SJSA1 (cell line): ENCODE measurements at places on chromosomes 11 and 22.

GRCh38 chr11:31947051-31947450, 135.9 kb upstream of the PAX6 start:
- no peak for DNase-seq

DNA sequence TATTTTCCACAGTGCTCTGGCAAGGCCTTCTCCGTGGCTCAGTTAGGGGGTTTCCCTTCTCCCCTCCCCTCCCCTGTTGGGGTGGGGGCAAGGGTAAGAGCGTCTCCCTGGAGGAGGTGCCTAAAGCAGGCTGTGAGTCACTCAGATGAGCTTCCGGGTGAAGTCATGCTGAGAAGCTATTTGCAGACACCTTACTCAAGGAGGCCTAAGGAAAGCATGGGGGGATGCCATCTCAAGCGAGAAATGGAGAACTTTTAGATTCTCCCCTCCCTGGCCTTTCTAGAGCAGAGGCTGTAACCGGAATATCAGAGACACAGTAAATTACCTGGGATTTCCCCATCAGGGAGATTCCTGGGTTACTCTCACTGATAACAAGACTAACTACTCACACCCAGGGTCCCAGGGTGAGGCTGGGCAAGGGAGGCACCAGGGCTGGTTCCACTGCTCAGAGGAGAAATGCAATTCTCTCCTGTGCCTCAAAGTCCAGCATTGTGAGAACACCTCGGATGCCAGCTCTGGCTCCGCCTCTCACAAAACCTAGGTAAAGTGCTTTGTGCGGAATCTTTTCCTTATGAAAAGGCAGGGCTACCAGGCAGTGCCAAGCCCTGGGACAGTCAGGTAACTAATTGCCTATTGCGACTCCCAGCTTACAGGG, 123.6 kb downstream of the ABTB2 start:
- DNase-seq = peak; percentile 59

GRCh38 chr11:105723269-105723668, 113.4 kb downstream of the GRIA4 start:
- DNase-seq = no peak

- DNase-seq = peak; percentile 68
Observed at GRCh38 chr11:17972987-17973386, 39.9 kb downstream of the SERGEF start.

GRCh38 chr11:111514216-111515031, at the start of gene HOATZ:
Gene HOATZ (plus strand): TSS chr11:111514778. CDS start chr11:111514785, 7 bp downstream.
- no peak for DNase-seq

- DNase-seq = peak; percentile 64
Observed at GRCh38 chr22:35900483-35901168, 128.0 kb downstream of the RBFOX2 start.
